ENCODE measurements at places on chromosomes 2 and 18.

DNA sequence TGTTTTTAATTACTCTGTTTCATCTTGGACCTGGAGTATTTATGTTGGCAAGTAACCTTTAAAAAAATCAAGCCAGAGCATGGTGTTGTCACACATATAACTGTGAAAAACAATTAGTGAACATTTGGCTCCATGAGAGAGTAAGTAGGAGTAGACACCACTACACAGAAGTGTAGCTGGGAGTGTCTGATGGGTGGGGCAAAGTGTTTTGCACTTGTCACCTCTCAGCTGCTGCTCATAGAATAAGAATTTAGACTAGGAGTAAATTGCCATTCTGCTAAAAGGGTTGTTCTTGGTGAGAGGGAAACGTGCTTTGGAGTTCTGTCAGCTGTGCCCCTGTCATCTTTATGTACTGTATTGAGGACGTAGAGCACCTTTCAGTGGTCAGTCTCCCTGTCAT, 114.5 kb downstream of the TTC27 start:
- DNase-seq = no peak

- DNase-seq = peak; percentile 28
Observed at GRCh38 chr18:27605107-27605834, 420.2 kb upstream of the CHST9 start.

GRCh38 chr2:131673400-131674173, 145.9 kb downstream of the CCDC74A start:
- peak; percentile 89 for DNase-seq

GRCh38 chr2:64485961-64486360, 32.0 kb downstream of the LGALSL start:
- DNase-seq = peak; percentile 54

DNA sequence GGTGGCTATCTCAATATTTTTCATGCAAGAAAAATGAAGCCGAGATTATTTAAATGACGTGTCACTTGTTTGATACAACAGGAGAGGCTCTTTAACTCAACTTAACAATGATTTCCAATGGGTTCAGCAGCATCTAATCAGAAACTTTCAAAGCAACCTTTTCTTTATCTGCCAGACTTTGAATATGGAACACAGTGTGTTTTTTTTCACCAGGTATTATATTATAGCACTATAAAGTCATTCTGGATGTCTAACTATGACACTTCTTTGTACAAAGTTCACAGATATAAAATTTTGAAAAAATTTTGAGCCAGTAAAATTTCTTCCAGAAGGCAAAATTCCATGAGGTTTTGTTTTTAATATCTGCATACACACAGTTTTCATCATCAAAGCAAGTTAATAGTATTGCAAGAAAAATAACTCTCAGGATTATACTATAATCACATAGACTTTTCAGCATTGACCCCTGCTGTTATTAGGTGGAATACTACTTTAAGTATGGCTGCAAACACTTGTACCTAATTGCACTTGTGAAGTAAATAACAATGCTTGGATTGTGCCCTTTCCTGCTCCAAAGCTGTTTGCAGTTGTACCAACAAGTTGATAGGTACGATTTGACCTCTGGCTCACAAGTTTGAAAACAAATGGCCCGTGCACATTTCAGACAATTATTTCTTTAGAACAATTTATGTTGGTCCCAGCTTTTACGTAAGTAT, 44.0 kb upstream of the DSG1 start:
- no peak for DNase-seq

DNA sequence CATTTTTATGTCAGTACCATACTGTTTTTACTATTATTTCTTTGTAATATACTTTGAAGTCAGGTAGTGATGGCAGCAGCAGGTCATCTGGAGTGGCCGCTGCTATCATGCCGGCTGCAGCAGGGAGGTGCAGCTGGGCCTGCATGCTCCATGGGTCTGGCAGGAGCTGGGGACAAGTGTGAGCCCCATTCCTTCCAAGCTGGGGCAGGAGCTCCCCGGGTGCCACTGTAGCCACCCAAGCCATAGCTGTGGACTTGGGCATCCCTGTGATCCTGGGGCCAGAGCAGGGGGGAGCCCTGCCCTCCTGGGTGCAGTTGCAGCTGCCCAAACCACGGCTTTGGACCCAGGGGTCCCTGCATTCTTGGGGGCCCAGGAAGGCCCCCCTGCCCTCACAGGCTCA, 59.2 kb downstream of the CSRNP3 start:
- no peak for DNase-seq

DNA sequence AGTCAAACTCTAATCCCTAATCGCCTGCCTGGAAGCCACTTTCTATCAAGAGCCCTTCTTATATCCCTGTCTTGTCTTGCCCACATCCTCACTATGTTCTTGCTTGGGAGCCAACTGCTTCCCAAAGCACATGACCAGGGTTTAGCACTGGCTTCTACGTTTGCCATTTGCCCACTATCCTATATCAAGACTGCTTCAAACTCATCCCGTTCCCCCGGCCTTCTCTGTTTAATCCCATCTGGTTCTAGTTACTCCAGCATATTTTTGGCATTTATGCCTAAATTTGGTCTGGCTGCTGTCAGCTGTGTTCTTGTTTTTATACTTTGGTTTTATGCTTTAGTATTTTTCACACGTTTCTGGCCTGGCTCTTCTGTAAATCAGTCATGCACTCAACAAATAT, 40.2 kb downstream of the POLR1A start:
- no peak for DNase-seq

DNA sequence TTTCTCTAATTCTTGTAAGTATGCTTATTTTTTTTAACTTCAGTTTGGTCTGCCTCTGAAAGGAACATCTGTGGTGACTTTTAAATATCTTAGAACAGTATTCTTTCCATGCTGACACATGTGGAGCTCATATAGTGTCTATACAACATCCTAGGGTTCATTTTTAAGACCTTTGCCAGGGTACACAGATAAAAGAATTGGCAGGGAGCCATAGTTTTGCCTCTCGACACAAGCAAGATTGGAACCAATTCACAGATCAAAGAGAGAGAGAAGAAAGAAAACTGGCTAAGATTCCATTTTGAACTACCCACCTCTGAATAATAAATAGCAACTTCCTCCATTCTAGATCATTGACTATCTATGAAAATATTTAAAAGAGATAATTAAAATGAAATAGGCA, 142.7 kb upstream of the ST6GAL2 start:
- DNase-seq = no peak

DNA sequence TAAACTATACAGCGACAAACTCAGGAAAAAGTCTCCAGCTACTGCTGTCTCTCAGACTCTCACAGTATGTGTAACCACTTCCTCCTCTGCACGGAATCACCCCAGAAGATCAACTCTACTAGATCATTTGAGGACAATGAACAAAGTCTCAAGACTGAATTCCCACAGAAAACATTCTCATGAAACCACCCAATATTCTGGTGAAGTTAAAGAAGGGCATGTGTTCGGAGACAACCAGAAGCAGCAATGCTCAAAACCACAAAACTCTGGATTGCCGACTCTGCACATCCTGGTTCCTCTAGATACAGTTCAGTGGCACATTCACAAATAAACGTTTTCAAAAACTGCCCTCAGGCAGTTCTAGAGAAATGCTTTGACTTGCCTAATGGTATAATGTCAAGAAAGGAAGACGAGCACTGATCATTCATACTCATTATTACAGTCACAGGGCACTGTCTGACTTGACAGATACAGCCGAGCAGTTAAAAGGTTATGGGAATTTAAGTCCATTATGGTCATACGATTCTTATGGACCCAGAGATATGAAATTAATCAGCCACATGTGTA, 91.9 kb upstream of the STK17B start:
- DNase-seq = no peak

DNA sequence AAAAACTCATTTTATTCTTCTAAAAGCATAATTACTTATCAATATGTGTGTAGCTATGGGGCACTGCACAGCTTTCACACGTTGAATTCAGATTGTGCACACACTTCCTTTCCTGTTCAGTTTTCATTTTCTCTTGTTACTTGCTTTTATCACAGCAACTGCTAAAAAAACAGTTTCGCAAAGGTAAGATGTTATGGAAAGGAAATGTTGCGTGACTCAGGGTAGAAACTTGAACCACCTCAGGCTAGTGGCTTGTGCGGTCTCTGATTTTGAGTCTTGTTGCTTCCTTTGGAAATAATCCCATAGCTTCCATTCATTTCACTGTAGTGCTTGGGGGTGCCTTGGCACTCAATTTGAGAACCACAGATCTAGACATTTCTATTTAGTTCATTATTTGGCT, 171.9 kb downstream of the FMNL2 start:
- DNase-seq = no peak

DNA sequence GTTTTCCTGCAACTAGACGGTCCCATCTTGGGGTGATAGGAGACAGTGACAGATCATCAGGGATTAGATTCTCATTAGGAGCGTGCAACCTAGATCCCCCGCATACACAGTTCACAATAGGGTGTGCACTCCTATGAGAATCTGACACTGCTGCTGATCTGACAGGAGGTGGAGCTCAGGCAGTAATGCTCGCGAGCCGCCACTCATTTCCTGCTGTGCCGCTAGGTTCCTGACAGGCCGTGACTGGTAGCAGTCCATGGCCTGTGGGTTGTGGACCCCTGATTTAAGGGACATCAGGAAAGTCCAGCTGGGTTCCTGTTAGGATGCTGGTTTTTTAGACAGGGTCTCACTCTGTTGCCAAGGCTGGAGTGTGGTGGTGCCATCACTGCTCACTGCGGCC, 48.7 kb downstream of the PTPRM start:
- no peak for DNase-seq

- DNase-seq = no peak
Observed at GRCh38 chr2:210539578-210540416, 16.6 kb upstream of the CPS1 start.

GRCh38 chr2:2887772-2888387, 489.7 kb downstream of the EIPR1 start:
- no peak for DNase-seq

DNA sequence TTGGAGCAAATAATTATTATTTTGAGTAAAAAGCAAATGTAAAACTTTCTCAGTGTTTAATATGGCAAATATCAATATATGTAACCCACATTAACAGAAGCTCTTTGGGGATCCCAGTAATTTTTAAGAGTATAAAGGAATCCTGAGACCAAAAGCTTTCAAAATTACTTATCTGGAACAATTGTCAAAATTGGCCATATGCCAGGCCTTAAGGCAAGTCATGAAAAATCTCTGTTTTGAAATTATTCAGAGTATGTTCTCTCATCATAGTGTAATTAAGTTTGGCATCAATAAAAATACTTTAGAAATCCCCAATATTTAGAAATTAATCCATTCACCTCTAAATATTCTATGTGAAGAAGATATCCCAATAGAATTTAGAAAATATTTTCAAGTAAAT, 225.3 kb upstream of the ARL4C start:
- no peak for DNase-seq

- no peak for DNase-seq
Observed at GRCh38 chr2:39664888-39665591, 677 bp upstream of the TMEM178A start.

DNA sequence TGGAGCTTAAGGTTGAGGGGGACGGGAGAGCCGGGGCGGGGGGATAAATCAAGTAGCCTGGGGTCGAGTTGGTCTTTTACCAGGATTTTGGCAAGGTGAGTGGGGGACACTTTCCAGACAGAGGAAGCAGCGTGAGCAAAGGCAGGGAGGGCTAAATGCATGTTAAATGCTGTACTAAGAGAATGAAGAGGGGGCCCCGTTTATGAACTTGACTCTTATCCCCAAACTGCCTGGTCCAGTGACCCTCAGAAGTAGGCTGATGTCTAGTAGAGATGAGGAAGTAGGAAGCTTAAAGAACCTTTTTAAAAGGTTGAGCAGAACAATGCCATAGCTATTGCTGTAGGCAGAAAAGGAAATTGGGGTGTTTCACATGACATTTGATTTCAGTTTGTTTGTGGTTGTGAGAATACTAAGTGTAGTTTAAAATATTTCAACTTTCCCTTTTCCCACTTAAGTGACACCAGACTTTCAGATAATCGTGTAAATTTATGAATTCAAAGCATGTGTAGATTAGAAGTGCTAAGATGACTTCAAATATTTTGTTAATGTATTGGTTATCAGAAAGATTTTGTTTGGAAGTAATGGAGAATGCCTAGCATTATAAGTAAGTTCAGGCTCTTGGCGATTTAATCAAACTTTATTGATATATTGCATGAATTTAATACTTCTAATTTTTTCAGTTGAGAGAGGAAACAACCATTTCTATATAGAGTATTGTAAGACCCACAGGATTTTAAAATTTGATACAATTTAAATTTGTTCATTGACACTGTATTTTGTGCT, 1.8 kb downstream of the REL start:
- no peak for DNase-seq

DNA sequence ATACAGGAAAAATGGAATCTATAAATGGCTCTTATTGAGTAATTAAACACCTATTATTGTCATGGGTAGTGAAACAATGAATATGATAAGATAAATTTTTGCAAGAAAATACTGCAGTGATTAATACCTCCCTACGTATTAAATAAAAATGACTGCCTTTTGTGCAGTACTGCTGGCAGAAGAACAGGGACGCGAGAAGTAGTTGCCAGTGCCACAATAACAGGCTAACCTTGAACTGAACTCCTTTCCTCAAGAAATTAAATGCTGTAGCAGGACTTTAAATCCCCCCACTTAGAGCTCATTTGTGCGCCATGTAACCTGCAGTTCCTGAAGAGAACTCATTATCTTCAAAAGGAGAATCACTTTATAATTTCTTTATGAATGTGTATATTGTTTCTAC, 24.6 kb downstream of the FIGN start:
- no peak for DNase-seq

- DNase-seq = no peak
Observed at GRCh38 chr2:155727187-155727895, 605.2 kb downstream of the NR4A2 start.

DNA sequence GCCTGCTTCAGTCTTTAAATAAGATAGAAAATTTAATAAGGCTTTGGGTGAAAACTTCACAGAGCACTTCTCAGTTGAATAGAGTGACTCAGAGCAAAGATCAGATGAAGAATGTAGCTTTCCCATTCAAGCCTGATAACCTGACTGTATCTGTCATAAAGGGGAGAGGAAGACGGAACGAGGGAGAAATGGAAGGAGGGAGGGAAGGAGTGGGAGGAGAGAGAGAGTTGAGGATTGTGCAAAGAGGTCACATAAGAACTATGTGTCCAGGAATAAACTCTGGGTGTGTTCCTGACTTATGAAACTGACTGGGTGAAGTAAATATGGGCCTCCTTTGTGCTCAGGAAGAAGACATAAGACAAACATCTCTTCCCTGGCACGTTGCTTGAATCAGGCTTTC, 385.5 kb downstream of the LPIN1 start:
- no peak for DNase-seq

DNA sequence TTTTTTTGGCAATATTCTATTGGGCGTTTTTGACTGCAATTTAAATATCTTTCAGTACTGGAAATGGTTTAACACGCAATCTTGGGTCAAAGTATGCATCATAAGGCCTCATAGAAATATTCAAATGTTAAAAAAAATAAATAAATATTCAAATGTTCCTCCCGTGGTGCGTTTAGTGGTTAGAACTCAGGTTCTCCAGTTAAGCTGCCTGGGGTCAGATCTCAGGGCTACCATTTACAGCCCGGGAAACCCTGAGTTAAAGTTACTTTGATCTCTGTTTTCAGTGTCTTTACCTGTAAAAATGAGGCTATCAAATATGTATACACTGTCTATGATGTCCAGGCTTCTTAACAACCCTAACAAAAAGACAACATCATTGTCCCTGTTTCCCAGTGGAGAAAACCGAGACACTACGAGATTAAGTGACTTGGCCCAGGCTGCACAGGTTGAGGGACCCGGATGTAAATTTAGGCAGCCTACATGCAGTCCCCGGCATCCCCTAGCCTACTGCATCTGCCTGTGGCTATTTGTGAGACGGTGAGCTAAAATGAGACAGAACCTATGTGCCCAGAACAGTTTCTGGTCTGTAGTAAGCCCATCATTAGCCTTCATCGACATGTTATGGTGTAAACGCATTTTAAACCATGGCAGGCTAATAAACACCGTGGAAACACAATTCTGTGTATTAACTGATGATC, 1.7 kb downstream of the FHL2 start:
- DNase-seq = no peak
